ENCODE measurements at places on chromosomes 4 and X.

DNA sequence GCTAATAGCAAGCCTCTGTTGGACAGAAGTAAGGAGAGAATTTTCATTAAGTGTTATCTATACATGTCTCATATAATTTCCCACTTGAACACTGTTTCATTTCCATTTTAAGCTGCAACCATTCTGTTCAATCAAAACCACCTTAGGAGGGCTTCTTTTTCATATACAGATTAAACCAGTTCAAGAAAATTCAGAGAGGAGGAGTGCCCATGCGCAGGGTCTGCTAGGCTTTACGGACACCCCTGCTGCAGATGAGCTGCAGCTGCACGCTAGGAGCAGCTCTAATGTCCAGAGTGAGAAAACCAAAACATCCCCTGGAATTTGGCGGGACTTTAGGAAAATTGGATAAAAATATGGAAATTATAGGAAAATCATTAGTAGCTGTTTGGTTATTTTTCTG is 541.0 kb downstream of the SPRY1 start:
- no peak for DNase-seq

GRCh38 chr4:187603093-187604025 is 392.2 kb upstream of the ZFP42 start:
- DNase-seq: no peak

DNA sequence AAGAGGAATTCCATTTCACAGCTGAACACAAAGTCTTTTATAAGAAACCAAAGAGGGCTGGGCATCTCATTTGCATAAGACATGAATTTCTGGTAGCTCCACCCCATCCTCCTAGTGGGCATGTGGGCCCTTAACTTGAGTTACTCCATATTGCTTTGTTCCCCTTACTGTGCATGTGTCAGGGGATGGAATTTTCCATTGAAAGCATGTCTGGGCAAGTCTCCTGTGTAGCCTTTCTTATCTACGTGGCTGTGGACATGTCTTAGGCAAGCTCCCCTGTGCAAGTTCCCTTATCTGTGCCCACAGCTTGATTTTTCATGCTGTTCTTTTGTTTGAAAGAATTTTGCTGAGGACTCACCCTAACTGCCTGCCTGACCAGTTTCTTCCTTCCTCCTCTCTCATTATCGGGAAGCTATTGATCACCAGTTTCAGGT is 123.5 kb upstream of the JADE1 start:
- DNase-seq: no peak

DNA sequence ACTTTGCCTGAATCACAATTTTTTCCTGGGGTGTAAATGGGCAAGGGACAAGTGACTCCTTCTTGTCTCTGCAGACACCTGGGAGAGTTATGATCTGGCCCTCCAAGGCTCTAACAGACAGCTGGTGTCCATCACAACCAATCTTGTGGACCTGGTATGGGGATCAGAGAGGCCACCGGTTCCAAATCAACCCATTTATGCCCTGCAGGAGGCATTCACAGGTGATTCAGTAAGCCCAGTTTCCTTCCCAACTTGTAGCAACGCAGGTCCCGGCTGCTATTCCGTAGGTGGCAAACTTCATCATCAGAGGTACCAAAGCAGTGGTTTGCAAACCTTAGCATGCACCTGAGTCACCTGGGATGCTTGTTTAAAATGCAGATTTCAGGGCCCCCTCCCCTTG is 8.8 kb downstream of the XPNPEP2 start:
- DNase-seq: no peak

- DNase-seq: no peak
Observed at GRCh38 chr4:139921429-139922184, 232.4 kb downstream of the MAML3 start.

DNA sequence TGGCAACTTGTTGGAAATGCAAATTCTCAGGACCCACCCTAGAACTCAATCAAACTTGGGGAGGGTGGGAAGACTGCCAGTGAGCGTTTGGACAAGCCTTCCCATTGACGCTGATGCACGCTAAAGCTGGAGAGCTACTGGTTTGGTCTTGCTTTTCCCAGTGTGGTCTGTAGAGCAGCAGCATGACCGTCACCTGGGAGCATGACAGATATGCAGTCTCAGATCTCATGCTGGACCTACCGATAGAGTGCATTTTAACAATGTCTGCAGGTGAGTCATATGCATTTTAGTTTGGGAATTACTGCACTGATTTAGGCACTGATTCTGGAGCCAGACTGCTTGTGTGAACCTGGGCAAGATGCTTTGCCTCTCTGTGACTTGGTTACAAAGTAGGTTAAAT is 27.2 kb downstream of the HPF1 start:
- no peak for DNase-seq

GRCh38 chr4:132297346-132297745 is 851.7 kb upstream of the PCDH10 start:
- no peak for DNase-seq

- DNase-seq: no peak
Observed at GRCh38 chr4:19193274-19193981, 1058.3 kb upstream of the SLIT2 start.

- no peak for DNase-seq
Observed at GRCh38 chr4:185839770-185840169, 27.8 kb upstream of the SORBS2 start.

- no peak for DNase-seq
Observed at GRCh38 chr4:78707268-78707667, 68.9 kb upstream of the BMP2K start.

DNA sequence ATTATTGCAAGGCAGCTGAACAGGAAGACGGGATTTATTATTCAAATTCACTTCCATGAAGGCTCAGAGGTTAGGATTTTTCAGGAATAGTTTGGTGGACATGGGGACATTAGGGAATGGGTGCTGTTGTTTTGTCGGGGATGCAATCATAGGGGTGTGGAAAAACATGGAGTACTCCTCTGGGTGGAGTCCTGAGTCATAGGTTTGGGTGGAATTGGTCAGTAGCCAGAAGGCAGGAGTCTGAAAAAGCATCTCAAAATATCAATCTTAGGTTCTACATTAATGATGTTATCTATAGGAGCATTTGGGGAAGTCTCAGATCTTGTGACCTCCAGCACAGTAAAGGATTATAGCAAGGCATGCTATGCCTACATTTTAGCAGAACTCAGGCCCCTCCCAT is 14.5 kb upstream of the ETNPPL start:
- DNase-seq: no peak

- no peak for DNase-seq
Observed at GRCh38 chr4:1200425-1201035, 28.1 kb upstream of the SPON2 start.

DNA sequence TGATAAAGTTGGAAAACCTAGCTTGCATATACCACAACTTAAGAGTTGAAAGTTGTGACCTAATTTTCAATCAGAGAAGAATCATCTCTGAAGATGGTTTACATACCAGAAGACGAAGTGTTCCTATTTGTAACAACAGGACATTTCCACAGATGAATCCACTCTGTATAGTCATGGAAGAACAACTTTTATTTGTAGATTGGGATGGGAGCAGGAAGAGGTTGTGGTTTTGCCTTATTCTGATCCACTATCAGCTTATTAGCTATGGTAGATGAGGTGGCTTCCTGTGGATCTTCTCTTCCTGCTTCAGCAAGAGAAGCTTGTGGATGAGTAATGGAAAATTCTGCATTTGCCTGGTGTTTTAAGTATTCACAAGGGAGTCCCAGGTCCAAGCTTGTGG is 18.6 kb upstream of the SUPT20HL1 start:
- DNase-seq: no peak

DNA sequence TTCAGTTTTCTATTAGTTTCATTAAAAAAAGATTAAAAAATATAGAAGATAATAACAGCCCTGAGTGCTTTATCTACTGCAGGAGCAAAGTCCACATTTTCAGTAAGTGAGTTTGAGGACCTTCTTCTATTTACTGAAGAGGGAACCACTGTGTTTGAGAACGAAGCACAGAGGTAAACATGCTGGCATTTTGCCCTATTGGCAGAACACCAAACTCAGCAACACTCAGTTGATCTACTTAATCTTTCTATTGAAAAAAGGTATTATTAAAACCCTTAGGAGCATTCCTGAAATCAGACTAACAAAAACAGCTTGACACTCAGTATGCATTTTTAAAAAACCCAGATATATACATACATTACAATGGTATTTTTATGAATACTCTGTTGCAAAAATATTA is 1496.7 kb downstream of the TECRL start:
- DNase-seq: no peak

GRCh38 chr4:25972366-25972765 is 58.3 kb downstream of the SMIM20 start:
- no peak for DNase-seq

DNA sequence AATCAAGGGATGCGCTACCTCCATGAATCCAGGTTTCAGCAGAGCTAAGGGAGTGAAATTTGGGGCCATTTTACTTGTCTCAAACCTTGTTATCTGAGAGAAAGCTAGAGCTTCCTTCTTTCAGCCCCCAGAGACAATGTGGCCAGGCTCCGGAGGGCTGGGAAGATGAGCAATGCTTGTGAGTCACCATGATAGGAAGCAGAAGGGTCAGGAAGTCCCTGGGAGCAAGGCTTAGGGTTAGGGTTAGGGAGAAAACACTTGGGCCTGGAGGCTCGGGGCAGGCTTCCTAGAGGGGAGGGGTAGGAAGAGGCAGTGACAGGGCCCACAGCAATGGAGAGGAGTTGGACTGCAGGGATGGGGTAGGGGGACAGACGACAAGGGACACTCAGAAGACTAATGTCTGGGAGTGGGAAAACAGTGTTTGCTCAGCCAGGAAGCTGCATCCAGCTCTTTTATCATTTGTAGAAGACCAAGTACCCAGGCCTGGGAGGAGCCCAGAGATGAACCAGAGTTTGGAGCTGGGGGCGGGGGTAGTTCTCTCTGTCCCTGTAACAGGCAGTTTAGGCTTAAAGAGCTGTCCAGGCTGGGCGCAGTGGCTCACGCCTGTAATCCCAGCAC is 16.4 kb upstream of the PORCN start:
- DNase-seq: no peak

DNA sequence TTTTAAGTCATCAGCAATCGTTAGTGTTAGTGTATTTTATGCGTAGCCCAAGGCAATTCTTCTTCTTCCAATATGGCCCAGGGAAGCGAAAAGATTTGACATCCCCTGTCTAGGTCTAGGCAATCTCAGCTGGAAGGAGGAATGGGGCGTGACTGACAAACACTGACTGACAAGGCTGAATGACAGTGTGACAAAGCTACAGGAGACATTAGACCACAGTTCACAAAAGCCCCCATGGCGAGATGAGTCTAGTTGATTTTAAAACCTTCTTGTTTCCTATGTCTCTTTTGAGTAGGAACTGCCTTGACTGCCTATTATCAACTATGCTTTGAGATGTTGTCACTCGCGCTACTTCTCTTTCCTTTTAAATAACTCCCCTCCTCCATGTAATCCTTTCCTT is 42.3 kb downstream of the QRFPR start:
- DNase-seq: no peak

GRCh38 chrX:6813836-6814370 is 279.0 kb upstream of the VCX3A start:
- no peak for DNase-seq

- DNase-seq: no peak
Observed at GRCh38 chrX:34563061-34563460, 94.0 kb downstream of the TMEM47 start.

DNA sequence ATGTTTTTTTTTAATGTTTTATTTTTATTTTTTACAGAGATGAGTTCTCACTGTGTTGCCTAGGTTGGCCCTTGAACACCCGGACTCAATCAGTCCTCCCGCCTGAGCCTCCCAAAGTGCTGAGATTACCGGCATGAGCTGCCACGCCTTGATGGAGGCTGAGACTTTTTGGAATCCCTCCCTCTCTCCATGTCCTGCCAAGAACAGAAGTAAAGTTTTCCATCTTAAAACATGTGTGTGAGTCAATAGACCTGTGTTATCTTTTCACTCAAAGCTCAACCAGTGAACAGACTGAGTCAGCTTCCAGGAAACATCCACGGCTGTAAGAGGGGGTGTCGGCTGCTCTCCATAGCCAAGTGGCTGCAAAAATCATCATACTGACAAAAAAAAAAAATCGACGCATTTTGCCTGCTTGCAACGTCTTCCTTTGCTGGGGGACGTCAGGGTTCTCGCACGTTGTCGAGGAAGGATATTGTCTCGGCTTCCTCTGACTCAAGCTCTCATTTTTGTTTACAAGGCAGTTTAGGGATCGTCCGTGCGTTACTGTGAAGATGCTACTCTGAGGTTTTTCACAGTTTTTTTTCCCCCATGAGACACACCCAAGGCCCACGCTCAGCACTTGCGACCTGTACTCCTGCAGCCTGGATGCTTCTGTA is 10.0 kb upstream of the ASMTL start:
- DNase-seq: peak; percentile 47

GRCh38 chrX:1167918-1168481 is 44.4 kb downstream of the CRLF2 start:
- DNase-seq: no peak

DNA sequence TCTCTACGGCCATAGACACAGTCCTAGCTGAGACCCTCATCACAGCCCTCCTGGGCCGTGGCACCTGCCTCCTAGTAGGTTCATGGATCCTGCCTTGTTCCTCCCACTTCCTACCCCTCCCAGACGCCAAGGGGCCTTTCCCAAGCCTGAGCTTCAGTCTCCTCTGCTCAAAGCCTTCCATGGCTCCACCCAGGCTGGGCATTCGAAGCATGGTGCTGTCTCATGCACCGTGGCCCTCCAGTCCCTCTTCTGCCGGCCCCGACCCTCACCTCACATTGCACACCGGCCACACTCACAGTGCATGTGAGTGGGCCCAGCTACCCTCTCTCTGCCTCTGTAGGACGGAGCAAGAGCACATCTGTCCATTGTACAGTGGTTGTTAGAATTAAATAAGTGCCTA is 21.7 kb upstream of the KIAA0232 start:
- no peak for DNase-seq

DNA sequence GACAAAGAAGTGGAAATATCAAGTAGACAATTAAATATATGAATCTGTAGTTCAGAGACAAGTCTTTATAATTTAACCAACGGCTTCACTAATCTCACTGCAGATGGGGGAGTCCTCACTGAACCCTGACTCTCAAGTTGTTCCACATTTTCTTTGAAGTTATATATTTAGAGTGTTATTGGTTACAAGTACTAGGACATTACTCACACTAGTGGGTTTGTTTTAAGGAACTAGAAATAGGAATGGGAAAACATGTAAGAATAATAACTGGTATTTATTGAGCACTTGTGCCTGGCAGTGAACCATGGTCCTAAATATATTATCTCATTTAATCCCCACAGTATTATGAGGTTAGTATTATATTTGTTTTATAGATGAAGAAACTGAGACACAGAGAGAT is 22.0 kb downstream of the MND1 start:
- no peak for DNase-seq

- no peak for DNase-seq
Observed at GRCh38 chr4:48290146-48290772, 20.6 kb upstream of the TEC start.

GRCh38 chrX:19924285-19924684 is 36.9 kb upstream of the SH3KBP1 start:
- no peak for DNase-seq

GRCh38 chrX:100379388-100379986 is 30.6 kb downstream of the PCDH19 start:
- no peak for DNase-seq

GRCh38 chr4:169208516-169208915 is 62.2 kb downstream of the SH3RF1 start:
- DNase-seq: no peak

- DNase-seq: no peak
Observed at GRCh38 chr4:89582756-89583505, 254.0 kb downstream of the SNCA start.
